Esophagus mucosa (tissue), 1 donor: ENCODE measurements at places on chromosomes 2 and 18.

DNA sequence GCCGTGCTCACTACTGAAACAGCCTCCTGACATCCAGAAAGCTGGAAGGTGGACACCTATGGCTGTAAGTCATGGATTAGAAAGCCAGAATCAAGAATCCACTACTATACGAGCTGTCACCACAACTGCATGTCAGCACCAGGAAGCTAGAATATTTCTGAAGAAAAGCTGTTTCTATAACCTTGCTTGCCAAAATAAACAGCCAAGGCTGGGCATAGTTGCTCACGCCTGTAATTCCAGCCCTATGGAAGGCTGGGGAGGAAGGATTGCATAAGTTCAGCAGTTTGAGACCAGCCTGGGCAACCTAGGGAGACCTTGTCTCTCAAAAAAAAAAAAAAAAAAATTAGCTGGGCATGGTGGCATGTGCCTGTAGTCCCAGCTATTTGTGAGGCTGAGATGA lies 96.3 kb upstream of the GAREM1 start:
- ATAC-seq: no peak

DNA sequence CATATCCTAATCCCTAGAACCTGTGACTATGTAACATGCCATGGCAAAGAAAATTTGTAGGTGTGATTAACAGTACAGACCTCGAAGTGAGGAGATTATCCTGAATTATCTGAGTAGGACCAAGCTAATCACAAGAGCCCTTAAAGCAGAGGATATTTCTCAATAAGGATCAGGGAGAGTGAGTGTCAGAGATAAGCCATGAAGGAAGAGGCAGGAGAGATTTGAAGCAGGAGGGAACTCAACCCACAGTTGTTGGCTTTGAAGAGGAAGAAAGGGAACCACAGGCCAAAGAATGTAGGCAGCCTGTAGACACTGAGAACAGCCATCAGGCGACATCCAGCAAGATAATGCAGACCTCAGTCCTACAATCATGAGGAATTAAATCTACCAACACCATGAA lies 229.3 kb downstream of the NBAS start:
- ATAC-seq: no peak

GRCh38 chr18:35926884-35927283 lies 45.6 kb upstream of the RMP24 start:
- ATAC-seq: no peak

- ATAC-seq: no peak
Measured at GRCh38 chr2:15242936-15243461, 318.1 kb downstream of the NBAS start.

GRCh38 chr2:200026332-200027230 lies 71.2 kb downstream of the MAIP1 start:
- ATAC-seq: no peak

DNA sequence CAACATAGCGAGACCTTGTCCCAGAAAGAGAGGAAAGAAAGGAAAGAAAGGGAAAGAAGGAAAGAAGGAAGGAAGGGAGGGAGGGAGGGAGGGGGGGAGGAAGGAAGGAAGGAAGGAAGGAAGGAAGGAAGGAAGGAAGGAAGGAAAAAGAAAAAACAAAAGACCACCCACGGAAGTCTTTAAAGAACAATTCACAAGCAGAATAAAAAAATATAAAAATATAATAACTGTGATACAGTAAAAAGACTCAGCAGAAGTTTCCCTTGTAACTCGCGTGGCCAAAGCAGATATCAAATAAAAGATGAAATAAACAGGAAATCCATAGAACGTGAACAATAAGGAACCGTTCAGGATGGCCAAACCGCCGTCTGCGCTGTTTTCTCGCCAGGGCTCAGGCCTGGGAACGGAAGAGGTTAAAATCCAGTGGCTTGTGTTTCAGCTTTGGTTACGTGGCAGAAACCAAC lies 1.2 kb upstream of the SLC1A4 start:
- no peak for ATAC-seq

GRCh38 chr2:3535794-3536681 lies 16.7 kb upstream of the ADI1 start:
- ATAC-seq: peak; percentile 81

DNA sequence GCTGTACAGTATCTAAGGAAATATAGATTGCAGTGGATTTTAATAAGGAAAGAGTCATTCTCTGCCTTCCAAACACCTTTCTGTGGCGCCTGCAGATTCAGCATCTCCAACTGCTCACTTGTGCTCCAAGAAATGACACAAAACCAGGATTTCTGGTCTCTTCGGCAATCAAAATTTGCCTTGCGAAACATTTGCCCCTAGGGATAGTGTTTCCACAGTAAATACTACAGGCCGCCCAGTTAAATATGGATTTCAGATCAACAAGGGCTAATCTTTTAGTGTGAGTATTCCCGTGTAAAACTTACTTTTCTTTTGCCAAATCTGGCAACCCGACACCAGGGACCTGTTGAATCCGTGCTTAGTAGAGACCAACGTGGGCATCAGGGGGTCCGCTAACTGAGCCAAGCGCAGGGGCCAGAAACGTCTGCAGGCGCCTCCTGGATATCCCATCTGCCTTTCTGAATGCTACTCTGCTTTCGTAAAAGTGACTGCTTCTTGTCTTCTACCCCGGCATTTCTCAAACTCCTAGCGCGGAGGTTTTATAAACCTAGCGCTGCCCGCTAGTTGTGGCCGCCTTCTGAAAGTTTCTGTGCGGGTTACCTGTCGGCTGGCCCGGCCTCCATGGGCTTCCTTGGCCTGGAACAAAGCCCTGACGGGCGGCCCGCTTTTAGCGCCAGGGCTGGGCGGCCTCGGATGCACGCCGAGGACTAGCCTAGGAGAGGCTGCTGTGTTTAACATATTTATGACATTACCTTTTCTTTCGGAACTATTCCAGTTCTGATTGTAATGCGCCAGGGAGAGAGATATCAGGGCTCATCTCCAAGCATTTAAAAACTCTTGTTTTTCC lies 2.5 kb downstream of the CYP1B1 start:
- ATAC-seq: no peak

DNA sequence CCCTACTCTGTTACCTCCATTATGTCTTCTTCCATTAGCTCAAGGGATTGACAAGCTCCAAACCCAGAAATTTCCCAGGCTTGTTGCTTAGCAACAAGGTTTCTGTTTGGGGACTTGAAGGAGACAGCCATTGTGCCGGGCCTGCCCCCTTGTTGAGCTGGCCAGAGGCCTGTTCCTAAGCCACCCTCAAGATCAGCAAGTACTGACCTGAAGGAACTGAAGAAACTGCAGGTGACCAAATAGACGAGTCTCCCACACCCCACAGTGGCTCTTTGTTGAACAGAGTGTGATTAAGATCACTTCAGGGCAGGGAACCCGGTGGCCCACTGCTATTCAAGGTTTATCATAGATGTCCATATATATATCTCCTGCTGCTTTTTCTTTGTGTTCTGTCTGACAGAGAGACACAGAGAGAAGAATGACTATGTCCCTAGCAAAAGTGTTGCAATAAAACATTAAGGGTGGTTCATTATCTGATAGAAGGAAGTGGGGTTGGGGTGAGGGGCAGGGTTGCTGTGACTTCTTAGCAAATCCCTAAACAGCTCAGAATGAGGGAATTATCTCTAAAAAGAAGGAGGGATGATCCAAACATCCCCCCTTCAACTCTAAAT lies 69.2 kb downstream of the RNF144A start:
- no peak for ATAC-seq

- ATAC-seq: peak; percentile 75
Measured at GRCh38 chr18:77207540-77207939, 42.1 kb upstream of the GALR1 start.

DNA sequence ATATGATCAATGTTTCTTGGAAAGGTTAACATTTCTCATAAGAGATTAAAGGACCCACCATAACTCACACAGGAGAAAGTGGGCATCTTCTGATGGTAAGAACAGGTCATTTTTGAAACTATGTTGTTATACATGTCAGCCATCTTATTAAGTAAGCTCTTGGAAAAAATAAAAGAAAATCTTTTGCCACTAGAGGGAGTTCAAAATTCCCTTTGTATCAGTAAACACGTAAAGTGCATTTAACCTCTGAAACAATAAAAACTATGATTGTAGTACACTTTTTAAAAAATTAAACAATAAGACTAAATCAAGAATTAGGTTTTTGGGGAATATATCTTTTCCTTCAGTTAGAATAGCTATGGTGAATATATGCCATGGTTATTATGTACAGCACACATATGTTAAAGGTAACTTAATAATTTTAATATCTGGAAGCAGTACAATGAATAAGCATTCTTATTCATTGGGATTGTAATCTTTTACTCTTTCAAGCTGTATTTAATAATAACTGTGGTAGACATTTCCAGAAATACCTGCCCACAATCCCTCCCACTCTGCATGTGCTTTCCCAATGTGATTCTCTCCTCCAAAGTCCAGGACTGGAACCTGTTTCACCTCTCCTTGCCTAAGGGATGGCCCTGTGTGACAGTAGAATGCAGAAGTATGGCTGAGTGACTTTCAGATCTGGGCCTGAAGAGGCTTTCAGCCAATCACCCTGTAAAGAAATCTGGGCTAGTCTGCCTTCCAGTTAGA lies 64.2 kb downstream of the RBMS1 start:
- no peak for ATAC-seq

DNA sequence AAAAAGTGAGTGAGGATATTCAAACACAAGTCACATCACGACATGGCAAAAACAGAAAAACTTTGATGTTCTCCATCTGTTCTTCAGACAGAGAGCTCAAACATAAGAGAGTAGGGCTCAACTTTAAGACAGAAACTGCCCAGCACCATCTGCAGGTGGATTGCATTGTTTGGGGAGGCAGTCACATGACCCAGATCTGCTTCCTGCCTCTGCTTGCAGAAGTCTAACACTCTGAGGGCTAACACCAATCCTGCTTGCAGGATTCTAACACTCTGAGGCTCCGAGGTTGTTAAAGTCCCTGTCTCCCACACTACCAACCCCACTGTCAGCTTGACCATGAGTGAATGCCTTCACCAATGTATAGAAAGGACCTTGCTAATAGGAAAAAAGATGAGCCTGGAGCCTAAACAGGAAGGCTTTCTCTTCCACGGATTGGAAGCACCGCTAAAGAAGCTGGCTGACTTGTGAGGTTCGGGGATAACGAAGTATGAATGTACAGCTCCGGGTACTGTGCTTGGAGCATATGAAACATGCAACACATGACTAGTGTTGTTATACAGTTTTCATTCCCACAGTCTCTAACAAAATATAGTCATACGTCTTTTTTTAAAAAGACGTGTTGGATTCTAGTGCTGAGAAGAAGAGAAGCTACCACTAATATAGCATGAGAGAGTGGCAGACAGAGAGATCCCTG lies 176.6 kb upstream of the CREB1 start:
- peak; percentile 56 for ATAC-seq

GRCh38 chr2:105997711-105998110 lies 196.4 kb downstream of the UXS1 start:
- ATAC-seq: no peak

- ATAC-seq: no peak
Measured at GRCh38 chr2:212931271-212931670, 220.1 kb downstream of the IKZF2 start.

DNA sequence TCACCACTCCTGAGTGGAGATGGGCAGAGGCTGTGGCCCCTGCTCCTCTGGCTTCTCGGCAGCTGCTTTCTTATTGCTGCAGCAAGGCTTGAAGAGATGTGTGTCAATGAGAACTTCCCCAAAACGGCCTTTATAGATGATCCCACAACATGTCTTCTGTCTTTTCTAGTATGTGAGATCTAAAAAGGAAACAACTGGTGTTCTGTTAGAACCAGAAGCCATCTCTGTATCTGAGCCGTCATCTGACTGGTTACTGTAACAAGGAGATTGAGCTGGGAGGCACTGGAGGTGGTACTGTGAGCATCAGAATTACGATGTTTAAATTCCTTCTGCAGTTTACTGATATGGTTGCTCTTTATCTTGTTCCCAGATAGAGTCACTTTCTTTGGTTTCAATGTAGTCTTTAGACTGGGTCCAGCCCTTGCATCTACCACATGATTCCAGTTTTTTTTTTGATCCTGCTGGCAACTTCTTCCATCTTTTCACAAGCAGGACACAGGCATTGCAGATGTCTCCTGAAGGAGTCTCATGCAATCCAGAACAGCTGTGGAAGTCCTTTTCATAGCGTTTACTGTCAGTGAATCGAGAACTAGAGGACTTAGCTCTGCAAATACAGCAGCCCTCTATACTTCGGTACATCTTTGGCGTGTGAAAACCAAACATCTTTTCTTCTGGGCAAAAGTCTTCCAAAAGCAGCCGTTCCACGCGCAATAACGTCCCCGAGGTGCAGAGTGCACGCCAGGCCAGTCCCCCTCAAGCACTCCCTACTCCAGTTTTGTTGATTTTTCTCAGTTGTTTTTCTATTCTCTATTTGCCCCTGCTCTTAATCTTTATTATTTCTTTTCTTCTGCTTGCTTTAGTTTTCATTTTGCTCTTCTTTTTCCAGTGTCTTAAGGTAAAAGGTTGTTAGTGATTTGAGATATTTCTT lies 29.7 kb downstream of the TAF4B start:
- ATAC-seq: no peak

DNA sequence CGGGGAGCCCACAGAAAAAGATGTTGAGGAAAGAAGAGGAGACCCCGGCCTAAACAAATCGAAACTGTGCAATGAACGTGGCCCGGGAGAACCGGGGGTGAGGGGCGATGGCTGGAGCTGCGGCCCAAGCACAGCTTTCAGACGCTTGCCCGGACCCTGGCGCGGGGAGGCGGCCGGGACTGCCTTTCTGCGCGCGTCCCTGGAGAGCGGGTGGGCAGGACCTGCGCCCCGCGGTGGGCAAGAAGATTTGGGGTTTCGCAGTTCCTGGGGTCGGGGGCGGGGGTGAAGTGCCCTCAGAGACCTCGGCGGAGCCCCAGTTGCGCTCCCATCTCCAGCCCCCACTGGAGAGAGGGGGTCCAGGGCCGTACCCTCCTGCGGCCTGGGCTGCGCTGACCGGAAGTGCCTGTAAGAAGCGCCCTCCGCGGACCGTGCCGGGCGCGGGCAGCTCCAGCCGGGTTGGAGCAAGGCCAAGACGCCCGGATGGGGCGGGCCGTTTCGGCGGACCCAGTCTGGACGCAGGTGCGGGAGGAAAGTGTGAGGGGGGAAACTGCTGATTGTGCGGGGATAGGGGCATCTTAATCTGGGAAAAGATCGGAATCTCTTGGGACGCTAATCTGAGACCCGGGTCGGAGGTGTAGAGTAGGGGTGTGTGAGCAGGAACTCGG lies 11.6 kb downstream of the EN1 start:
- no peak for ATAC-seq

DNA sequence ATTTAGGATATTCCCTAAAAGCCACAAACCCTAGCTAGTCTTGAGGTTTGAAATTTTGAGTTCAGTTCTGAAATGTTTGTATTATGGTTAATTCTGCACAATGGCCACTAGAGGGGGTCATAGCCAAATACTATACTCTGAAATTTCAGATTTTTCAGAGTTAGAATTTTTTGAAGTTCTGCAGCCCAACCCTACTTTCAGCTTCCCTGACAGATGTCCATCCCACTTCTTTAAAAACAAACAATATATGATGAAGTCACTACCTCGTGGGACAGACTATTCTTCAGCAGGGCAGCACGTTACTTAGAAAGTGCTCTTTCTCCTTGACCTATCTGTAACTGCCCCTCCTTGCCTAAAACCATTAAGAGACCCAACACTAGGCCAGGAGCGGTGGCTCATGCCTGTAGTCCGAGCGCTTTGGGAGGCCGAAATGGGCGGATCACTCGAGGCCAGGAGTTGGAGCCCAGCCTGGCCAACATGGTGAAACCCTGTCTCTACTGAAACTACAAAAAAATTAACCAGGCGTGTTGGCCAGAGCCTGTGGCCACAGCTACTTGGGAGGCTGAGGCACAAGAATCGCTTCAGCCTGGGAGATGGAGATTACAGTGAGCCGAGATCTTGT lies 48.2 kb upstream of the PAPOLG start:
- peak; percentile 69 for ATAC-seq
